ENCODE measurements at places on chromosomes 13 and 19.

DNA sequence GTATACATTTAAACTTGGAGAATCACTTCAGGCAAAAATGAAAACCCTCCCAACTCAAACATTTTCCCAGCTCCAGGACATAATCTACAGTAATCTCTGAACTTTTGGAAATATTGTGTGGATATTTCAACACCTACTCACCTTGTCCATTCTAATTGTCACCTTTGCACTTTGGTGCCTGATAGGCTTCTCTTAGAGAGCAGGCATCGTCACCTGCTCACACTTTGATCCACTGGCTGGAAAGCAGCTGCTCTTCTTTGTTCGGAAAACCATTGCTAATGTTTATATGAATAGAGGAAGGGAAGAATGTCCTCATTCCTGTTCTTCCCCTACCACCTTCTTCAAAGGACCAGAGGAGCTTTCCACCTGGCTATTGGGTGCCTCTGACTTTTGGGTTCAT lies 411.2 kb downstream of the FGF9 start:
- DNase-seq: no peak

GRCh38 chr19:34432797-34433196 lies 4.6 kb downstream of the UBA2 start:
- DNase-seq: no peak

DNA sequence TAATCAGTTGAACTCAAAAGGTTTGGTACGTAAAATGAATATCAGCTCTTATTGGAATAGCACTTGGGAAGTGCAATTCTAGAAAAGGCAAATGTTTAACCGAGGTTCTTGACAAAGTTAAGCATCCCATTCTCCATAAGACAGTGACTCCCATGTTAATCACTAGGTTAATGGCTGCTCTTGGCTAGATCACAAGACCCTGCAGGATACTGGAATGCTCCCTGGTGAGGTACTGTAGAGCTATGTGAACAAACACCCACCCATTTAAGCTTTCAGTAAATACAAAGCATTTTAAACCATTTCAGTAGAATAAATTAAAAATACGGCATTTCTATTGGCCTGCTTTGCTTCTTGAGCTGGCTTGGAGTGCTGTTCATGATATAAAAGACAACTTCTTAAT lies 56.5 kb downstream of the TDRD3 start:
- DNase-seq: no peak

DNA sequence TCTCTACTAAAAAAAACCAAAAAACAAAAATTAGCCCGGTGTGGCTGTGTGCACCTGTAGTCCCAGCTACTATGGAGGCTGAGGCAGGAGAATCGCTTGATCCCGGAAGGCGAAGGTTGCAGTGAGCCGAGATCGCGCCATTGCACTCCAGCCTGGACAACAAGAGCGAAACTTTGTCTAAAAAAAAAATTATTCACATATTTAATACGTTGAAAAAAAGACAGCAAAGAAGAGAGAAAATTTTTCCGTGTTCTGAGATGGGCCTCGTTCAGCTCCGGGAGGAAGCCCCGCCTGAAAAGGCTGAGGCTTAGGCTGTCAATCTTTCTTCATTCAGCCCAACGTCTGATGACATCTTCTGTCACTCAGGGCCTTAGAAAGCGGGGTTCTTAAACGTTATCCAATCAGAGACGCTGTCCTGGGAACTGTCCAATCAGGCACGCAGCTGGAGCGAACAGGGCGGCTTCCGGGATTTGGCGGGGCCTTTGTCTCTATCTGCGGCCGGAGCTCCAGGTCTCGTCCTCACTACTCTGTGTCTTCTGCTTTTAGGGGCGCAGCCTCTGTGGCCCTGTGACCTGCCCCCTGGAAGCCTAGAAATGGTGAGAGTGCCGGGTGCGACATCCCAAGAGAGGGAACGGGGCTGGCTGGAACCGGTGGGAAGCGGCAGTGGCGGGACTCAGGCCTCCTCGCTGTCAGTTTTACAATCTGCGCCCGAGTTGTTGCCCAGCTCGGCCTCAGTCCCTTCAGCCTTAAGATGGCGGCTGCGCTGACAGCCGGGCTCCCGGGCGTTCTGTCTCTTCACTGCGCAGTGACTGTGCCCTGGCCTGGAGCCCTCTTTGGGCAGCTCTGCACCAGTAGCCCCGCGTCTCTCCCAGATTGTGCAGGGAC lies at the start of gene ZNF726:
Gene ZNF726 (plus strand): TSS at position 485 of the 885 bp plus-strand sequence. CDS start 109 bp downstream, at position 594.
- DNase-seq: peak; percentile 75

DNA sequence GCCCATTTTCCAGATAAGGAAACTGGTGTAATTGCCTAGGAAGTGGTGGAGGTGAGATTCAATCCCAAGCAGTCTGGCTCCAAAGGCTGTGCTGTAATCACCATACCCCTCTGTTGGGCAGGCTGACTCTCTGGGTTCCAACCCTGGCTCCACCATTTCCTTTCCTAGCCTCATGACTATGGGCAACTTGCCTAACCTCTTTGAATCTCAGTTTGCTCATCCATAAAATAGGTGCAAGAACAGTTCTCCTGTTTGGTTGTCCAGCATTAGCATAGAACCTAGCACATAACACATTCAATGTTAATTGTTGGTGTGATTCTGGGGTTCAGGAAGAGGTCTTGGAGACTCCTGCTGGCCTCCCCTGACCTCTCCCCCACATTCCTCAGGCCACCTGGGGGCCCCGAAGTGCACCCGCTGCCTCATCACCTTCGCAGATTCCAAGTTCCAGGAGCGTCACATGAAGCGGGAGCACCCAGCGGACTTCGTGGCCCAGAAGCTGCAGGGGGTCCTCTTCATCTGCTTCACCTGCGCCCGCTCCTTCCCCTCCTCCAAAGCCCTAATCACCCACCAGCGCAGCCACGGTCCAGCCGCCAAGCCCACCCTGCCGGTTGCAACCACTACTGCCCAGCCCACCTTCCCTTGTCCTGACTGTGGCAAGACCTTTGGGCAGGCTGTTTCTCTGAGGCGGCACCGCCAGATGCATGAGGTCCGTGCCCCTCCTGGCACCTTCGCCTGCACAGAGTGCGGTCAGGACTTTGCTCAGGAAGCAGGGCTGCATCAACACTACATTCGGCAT lies 2.2 kb downstream of the ZNF576 start:
- no peak for DNase-seq

- no peak for DNase-seq
These were observed 343.0 kb downstream of the PCDH9 start for GRCh38 chr13:66887088-66887487.
